ENCODE measurements at places on chromosomes 1 and 21. TPM values are rescaled to one million over a fixed set of nuclear protein-coding genes. Genes with fewer than 3 reads are reported as not detected.
A peak's percentile ranks its signal among the peaks of the same experiment; 100 is the strongest.

The KCNJ15 gene
- 0.11 TPM for total RNA-seq

DNA sequence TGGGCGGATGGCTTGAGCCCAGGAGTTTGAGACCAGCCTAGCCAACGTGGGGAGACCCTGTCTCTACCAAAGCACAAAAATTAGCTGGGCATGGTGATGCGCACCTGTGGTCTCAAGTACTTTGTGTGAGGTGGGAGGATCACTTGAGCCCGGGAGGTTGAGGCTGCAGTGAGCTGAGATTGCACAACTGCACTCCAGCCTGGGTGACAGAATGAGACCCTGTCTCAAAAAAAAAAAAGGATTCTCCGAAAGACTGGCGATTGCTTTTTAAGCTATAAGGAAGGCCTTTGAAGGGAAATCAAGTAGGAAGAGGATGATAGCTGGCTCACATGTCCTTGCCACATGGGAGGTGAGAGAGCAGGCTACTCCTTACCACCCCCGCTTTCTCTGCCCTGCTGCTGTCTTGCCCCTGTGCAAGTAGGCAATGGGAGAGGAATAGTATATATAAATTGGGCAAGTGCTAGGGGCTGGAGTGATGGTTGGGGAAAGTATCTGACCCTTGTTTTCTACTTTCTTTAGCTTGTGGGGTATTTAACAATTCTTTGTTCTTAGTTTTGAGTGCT, 3.8 kb upstream of the LAMTOR5 start:
- no peak for DNase-seq

DNA sequence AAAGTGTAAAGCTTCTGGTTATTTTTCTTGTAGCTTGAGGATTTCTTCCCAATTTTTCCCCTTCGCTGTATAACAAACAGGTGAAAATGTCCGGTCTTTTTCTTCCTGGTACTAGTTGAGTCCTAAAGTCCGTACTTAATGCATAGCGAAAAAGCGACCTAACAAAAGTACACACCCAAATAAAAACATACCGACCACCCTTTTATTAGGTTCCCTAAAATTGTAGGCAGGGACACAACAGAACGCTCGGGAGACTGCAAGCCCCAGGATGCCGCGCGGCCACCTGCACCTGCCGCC, 281 bp upstream of the BTF3L4 start:
- DNase-seq: no peak

GRCh38 chr1:17356387-17357026, 15.5 kb upstream of the PADI6 start:
- DNase-seq: no peak

The OR2T11 gene
- not detected for total RNA-seq

The NOS1AP gene
- total RNA-seq: 4.2 TPM

DNA sequence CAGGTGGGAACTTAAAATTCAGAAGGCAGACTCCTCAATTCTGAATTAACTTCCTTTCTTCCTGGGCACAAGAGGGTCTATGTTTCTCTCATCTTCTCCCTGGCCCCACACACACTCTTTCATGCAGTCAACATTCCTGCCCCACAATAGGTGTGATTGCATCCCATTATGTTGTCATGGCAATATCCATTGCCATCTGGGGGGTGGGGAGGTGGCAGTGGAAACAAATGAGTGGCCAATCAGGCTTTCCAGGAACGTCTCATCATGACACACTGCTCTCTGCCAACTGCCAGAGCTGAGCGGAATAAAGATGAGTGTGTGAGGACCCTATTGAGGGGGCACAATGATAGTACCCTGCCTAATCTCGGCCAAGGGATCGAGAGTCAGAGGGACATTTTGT, 80.4 kb downstream of the KCND3 start:
- DNase-seq: peak; percentile 58

GRCh38 chr1:99550198-99550597, 95.7 kb upstream of the PALMD start:
- no peak for DNase-seq

All from spinal cord (tissue), 10 donors.